ENCODE measurements at places on chromosomes 3 and 15. TPM values are rescaled to one million over a fixed set of nuclear protein-coding genes. Genes with fewer than 3 reads are reported as not detected.
A peak's percentile ranks its signal among the peaks of the same experiment; 100 is the strongest.

DNA sequence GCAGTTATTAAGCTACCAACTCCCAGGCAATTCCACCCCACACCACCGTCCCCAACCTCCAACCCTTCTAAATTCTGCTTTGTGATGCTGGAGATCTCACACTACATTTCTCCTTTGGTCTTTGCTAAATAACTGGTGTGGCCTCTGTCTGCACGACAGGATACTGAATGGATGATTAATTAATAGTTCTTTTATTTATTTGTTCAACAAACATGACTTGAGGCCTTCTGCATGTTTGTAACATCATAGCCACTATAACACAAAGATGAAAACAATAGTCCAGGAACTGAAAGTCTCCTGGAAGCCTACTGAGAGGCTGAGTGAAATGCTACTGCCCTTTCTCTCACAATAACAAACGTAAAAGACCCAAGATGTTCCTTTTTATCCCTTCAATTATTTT lies 609.5 kb upstream of the UBE2E2 start:
- no peak for DNase-seq

DNA sequence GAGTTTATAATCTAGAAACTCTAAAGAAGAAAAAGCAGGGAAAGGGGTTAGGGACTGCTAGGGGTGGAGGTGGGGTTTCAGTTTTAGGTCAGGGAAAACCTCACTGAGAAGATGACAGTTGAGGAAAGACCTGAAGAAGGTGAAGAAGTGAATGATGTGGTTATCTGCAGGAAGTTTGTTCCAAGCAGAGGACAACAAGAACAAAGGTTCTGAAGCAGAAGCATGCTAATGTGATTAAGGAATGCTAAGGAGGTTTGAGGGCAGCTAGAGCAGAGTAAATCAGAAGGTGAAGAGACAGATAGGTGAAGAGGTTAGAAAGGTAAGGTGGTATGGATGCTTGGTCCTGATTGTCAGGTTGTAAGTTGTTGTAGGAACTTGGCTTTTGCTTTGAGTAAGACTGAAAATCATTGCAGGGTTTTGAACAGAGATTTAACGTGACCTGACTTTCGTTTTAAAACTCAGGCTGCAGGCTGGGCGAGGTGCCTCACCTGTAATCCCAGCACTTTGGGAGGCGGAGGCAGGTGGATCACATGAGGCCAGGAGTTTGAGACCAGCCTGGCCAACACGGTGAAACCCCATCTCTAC lies 8.6 kb downstream of the OXSR1 start:
- DNase-seq: no peak

DNA sequence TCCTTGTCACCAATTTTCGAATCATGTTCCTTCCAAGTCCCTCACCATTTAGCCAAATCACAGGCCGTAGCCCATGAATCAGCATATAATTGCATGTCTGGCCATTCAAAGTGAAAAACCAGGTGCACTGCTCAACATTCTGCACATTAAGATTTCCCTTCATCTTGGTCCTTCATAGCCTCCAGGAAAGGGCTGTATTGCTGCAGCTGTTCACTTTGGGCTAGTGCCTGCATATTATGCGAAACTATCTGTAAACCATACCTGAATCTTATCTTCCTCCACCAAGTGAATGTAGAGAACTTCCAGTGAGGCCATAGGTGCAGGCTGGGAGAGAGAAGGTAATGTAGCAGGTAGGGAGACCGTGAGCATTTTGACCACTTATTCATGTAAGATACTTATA lies 18.3 kb downstream of the CGGBP1 start:
- DNase-seq: no peak

- DNase-seq: no peak
Observed at GRCh38 chr3:39752019-39752637, 57.3 kb upstream of the MYRIP start.

Gene COL8A1
- total RNA-seq: 23.1 TPM

Gene EFHB
- 0.49 TPM for total RNA-seq

DNA sequence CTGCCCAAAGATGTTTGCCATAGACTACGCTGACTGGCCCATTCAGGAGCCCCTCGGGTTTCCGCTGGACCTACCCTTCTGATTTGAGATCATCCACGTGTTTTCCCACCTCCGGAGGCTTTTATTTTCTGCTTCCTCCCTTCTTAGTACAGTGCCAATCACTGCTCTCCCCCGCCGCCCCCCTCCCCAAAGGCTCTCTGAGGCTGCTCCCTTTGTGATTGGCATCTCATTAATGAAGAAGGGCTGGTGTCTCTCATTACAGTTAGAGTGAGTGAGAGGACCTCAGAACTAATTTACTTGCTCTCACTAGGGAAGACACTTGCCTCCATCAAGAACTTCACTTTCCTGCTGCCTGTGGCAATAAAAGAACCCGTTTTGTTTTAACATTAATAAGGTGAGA lies 284.7 kb upstream of the ICE2 start:
- DNase-seq: no peak

GRCh38 chr15:100261302-100262240 lies 80.2 kb downstream of the ADAMTS17 start:
- DNase-seq: peak; percentile 71

Gene DCLK3
- not detected for total RNA-seq

DNA sequence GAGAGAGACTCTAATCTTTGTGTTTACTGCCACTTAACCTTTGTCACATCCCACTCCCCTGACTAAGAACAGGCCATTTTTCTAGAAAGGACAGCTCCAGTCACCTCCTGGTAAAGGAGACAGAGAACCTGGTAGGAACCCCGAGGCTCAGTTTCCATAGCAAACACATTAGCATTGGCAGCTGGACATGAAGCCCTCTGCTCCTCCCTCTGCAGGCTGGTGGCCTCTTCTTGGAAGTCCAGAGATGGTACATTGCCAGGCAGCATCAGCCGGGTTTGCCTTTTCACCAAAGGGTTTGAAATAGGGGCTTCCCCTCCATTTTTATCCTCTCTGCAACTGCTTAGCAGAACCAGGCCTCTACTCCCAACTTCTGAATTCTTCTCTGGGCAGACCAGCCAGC lies 213.4 kb upstream of the SEMA6D start:
- no peak for DNase-seq

GRCh38 chr3:129539206-129539605 lies 3.8 kb upstream of the H1-8 start:
- no peak for DNase-seq

GRCh38 chr15:73931441-73931840 lies 5.2 kb downstream of the LOXL1 start:
- DNase-seq: no peak

GRCh38 chr3:9841015-9841414 lies 2.8 kb downstream of the RPUSD3 start:
- no peak for DNase-seq

DNA sequence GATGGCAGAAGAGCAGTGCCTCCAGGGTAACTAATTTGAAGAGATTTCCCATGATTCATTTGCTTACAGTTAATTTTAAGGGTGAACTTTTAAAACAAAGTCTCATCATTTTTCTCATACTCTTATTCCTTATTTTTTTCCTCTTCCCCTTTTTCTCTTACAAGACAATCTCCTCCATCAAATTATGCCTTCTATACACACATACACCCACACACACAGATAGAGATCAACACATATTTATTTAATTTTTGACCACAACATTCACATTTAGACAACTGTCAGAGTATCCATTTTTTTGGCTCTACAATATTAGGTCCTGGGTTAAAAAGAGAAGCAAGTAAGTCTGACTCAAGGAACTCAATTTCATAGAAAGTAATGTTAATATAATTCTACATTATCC lies 37.6 kb downstream of the AAGAB start:
- DNase-seq: no peak

DNA sequence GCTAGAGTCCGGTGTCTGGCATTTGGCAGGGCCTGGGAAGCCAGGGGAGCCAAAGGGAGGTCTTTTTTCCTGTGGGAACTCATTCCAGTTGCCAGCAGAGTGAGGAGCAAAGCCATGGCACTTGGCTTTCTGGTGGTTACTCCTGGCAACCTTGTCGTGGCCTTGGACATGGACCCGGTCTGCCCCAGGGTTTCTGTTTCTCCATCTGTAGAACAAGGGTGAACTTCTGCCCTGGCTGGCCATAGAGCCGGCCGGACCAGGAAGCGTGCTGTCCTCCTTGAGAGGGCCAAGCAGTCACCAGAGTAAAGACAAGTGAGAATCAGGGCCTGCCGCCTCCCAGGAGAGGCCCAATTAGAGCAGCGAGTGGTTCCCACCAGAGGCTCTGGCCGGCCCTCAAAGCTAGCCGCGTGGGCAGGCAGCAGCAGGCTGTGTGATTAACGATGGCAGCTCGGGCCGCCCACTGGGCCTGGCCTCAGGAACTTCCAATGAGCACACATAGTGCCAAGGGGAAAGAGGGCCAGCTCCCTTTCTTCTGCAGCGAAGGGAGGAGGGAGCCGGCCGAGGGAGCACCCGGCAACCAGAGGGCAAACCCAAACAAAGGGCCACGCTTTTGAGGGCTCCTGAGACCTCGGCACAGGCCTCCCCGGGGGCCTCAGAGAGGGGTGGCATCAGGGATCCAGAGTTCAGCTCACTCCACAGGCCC lies 29.1 kb upstream of the ELP6 start:
- no peak for DNase-seq

Gene SPESP1
- total RNA-seq: 1.5 TPM

GRCh38 chr3:76131396-76132153 lies 346.2 kb upstream of the ZNF717 start:
- DNase-seq: no peak

Gene STRC
- total RNA-seq: 0.74 TPM

GRCh38 chr3:8307545-8308110 lies 194.0 kb upstream of the LMCD1 start:
- no peak for DNase-seq

Gene ENTPD3
- 3.9 TPM for total RNA-seq

- DNase-seq: no peak
Observed at GRCh38 chr3:90091549-90091948, 984.1 kb downstream of the EPHA3 start.

Gene B4GALT4
- 12.0 TPM for total RNA-seq

DNA sequence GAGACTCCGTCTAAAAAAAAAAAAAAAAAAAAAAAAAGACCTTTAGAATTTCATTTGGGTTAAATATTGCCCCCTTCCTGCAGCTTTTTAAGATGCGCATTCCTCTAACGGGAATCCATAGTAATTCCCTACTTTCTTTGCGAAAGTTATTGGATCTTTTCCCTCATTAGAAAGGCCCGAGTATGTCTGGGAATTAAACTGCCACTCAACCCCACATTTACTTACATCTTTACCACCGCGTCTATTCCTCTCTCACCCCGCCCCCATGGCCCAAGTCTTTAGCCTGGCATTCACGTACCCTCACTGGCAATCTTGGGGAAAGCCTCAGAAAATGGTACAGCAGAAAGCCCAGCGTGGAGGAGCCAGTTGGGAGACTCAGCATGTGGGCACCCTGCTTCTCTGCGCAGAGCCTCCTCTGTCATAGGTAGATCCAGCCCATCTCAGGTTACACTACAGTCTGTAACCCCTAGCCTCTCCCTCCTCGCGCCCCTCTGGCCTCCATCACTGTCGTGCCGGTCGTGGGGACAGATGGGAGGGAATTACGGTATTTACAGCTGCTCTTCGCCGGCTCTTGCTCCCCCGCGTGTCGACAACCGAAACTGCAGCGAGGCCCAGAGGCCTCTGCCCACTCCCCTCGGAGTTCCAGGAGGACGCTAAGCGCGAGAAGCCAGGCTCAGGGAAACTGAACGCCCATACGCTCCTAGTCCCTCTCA lies 6.4 kb upstream of the ANKDD1A start:
- DNase-seq: peak; percentile 87

- no peak for DNase-seq
Observed at GRCh38 chr3:5332270-5332956, 144.9 kb downstream of the EDEM1 start.

Gene CHDH
- total RNA-seq: 1.7 TPM

Gene APOD
- total RNA-seq: 549 TPM

DNA sequence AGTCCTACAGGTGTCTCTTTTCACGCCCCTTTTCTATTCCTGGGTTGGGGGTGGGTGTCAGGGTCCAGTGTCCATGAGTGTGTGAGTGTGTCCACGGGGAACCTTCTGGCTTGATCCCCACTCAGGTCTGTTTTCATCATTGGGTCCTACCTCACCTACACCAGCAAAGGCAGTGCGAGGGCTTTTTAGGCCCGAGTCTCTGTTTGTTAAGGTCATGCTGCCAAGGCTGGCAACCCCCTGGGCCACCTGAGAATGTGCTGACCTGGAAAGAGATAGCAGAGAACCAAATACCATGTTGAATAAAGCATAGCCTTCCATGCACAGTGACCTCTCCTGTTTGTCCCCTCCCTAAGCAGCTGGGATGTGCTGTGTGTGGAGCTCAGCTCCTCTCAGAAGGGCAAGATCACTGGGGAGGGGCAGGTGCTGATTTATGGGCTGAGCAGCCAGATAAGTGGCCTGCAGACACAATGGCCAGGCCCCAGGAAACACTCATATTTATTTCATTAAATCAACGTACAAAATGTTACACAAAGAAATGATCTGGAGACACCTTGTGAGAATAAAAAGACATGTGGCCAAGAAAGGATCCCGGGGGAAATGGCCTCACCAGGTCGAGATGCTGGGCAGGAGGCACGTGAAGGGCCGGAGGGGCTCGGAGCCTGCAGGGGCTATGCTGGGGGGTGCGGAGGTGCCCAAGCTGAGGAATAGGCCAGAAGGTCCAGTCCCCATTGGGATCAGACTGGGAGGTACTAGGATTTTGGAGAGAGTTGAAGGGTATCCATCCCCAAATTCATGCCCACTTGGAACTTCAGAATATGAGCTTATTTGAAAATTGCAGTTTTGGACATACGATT lies 36.1 kb downstream of the RAB6B start:
- DNase-seq: no peak

Gene TGM4
- not detected for total RNA-seq

Gene GOLGA8N
- 13.8 TPM for total RNA-seq

- DNase-seq: no peak
Observed at GRCh38 chr3:132804498-132804897, 82.3 kb upstream of the NPHP3 start.

Gene COX5A
- total RNA-seq: 123 TPM

Measured in vagina (tissue), 2 donors.